ENCODE measurements at places on chromosomes 7 and 10.

GRCh38 chr7:16295558-16295957, 125.8 kb downstream of the CRPPA start:
- DNase-seq, result no peak

DNA sequence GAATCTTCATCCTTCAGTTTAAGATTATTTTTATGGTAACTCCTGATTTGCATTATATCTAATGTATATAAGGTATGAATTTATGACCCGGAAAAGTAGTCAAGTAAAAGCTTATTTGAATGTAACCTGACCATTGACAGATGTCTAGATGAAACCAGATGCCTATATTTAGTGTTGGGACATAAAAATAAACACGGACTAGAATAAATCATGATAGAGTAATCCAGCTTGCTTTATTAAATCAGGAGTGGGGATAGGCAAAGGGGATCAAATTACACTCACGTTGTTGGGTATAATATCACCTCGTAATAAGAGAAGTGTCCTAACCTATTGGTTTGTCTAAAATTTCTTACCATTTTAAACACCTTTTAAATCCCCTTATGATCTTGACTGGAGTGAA, 244.6 kb downstream of the AGMO start:
- no peak for DNase-seq

- no peak for DNase-seq
Observed at GRCh38 chr10:70974351-70974901, 86.1 kb upstream of the PCBD1 start.

GRCh38 chr7:107037717-107038603, 6.5 kb upstream of the PRKAR2B start:
- no peak for DNase-seq

DNA sequence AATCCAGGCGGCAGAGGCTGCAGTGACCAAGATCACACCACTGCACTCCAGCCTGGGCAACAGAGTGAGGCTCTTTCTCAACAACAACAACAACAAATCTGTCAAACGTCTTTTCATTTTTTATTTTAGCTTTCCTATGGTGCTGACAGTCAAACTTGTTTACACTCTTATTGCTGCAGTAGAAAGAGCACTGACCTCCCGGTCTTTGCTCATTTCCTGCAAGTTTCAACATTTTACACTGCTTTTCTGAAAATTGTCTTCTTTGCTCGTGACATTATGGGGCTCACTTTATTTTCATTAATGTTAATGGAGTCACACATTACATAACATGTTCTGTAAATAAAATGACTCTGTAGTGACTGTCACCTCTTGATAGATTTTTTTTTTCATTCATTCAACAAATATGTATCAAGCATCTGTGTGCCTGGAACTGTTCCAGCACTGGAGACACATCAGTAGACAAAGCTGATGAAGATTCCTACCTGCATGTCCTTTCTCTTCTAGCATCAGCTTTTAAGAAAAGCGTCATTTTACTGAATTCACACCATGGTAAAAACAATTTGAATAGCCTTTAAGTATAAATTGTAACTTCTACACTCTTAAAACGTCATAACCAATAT, 277.3 kb downstream of the CELF2 start:
- no peak for DNase-seq

- DNase-seq, result no peak
Observed at GRCh38 chr7:115133248-115133647, 211.4 kb downstream of the MDFIC start.

GRCh38 chr7:83677180-83677866, 28.4 kb upstream of the SEMA3E start:
- no peak for DNase-seq

- no peak for DNase-seq
Observed at GRCh38 chr10:102284531-102284930, 39.2 kb downstream of the GBF1 start.

GRCh38 chr7:35849954-35850353, 49.1 kb downstream of the SEPTIN7 start:
- DNase-seq, result no peak

- DNase-seq, result no peak
Observed at GRCh38 chr10:86342111-86342863, 24.3 kb downstream of the GRID1 start.

DNA sequence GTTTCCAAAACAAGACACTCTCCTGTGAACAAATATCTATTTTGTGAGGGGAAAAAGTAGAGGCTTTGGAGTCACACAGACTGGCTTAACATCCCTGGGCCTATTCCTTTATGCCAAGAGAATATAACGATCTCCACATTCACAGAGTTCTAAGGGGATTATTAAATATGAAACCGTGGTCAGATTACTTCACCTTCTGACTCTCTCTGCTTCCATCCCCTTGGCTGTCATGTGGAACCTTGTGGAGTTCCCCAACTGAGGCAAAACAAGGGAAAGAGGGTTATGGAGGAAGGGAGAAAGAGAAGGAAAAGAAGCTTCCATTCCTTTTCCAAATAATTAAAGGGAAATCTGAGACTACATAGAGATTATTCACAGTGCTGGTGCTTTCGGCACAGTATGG, 55.5 kb upstream of the ATP6V0A4 start:
- DNase-seq, result no peak

- DNase-seq, result peak; percentile 47
Observed at GRCh38 chr10:71771821-71772617, 1.3 kb downstream of the VSIR start.

- DNase-seq, result no peak
Observed at GRCh38 chr7:104065491-104065890, 76.0 kb upstream of the RELN start.

- DNase-seq, result no peak
Observed at GRCh38 chr10:34732926-34733325, 82.2 kb downstream of the PARD3 start.

DNA sequence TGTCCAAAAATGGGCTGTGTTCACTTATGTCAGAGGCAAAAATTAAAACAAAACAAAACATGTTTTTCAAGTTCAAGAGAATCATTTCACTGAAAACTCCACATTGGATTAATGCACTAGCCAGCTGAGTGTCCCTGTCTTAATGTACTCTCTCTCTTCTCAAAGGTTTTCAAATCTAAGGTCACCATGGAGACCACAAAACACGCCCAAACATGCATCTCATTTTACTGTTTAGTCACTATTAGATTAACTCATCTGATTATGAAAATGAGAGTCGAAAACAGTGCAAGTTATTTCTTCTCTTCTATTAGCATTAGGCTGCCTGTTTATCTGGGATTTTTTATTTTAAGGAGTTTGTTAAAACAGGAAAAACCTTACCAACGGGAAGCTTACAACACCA, 70.8 kb upstream of the ASAH2 start:
- DNase-seq, result no peak

DNA sequence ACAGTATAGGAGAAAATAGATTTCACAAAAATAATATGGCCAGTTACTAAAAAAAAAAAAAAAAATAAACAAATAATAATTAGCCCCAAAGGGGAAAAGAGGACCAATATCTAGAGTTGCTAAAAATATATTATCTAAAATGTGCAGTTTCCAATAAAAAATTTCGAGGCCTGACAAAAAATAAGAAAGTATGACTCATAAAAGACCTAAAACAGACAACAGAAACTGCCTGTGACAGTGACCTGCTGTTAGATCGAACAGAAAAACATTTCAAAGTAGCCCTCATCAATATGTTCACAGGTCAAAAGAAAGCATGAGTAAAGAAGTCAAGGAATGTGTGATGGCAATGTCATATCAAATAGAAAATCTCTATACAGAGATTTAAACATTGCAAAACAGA, 11.8 kb upstream of the TSPAN12 start:
- no peak for DNase-seq

DNA sequence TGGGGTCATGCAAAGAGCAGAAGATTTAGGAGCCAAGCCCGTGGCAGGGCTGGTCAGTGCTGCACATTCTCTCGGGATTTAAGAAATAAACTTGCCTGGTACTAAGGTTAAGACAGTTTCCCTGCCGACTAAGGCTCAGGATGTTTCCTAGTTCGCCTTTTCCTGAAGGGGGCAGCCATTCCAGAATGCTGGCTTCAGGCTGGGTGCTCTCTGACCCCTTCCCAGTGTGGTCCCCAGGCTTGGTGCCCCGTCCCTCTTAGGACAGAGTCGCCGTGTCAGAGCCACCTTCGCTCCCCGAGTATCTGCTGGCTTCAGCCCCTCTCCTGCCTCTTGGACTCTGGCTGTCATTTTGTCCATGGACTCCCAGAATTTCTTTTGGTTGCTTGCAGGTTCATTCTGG, 117.2 kb downstream of the ELFN1 start:
- DNase-seq, result no peak

GRCh38 chr10:97149079-97149531, 36.7 kb downstream of the SLIT1 start:
- DNase-seq, result no peak

- DNase-seq, result no peak
Observed at GRCh38 chr10:118458957-118459641, 117.0 kb upstream of the FAM204A start.

GRCh38 chr7:135428879-135429278, 81.0 kb downstream of the CNOT4 start:
- DNase-seq, result no peak

DNA sequence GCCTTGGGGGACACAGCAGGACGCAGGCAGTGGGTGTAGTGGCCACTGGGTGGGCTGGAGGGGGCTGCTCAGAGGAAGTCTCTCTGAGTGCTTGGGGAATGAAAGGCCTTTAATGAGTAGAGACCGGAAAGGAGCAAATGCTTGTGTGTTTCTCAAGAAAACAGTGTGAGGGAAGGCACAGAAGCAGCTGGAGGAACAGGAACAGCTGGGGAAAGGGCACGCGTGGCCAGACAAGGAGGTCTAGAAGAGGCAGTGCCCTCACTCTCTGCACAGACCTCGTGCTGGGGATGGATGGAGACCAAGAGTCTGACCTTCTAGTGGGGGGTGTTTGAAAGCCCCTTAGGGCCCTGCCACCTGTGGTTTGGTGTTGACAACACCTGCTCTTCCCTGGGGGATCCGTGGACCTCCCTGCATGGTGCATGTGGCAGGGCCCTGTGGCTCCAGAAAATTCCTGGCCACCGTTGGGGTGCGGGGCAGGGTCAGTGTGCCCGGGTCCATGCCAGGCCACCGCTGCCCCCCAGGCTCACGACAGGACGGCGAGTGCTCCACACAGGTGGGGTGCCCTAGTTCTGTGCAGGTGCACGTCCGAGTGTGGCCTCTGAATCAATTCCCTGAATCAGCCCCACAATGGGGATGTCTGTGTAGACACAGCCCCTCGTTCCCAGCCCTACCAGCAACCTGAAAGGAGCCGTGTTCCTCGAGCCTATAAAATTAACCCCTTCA, 25.9 kb upstream of the FAM20C start:
- no peak for DNase-seq

DNA sequence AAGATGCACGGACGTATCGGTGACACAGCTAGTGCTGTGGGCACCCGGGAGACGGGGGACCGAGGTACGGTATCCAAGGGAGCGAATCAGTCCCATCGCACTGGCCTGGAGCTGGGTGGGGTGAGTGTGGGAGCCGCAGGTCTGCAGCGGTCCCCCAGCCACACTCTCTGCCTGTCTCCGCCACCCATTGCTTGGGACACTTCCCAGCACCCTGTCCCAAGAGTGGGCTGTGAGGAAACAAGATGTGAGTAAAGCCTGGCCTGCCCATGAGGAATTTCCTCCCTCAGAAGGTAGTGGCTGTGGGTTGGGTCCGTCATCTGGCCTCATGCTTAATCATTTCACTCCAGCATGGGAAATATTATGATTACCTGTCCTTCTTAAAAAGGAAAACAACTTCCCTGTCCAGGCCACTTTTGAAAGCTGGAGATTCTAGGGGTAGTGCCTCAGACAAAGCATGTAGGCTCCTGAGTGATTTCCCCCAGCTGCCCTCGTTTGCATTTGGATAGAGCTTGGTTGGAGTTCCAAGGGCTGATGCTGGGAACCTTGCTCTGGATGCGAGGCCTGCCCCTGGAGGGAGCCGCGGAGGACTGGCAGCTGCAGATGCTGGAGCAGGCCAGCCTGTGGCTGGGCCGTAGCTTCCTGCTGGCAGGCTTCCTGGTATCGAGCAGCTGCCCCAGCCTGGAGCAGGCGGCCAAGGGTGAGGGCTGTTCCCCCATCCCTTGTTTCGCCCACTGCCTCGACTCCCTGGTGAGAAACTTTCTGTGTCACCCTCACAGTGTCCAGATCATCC, 6.2 kb upstream of the ACTR3C start:
- DNase-seq, result no peak

- DNase-seq, result no peak
Observed at GRCh38 chr7:39567294-39567693, 1.1 kb downstream of the YAE1 start.

GRCh38 chr10:30855131-30855530, 176.5 kb downstream of the ZNF438 start:
- DNase-seq, result no peak

GRCh38 chr10:28496017-28496416, 36.9 kb upstream of the WAC start:
- DNase-seq, result no peak

DNA sequence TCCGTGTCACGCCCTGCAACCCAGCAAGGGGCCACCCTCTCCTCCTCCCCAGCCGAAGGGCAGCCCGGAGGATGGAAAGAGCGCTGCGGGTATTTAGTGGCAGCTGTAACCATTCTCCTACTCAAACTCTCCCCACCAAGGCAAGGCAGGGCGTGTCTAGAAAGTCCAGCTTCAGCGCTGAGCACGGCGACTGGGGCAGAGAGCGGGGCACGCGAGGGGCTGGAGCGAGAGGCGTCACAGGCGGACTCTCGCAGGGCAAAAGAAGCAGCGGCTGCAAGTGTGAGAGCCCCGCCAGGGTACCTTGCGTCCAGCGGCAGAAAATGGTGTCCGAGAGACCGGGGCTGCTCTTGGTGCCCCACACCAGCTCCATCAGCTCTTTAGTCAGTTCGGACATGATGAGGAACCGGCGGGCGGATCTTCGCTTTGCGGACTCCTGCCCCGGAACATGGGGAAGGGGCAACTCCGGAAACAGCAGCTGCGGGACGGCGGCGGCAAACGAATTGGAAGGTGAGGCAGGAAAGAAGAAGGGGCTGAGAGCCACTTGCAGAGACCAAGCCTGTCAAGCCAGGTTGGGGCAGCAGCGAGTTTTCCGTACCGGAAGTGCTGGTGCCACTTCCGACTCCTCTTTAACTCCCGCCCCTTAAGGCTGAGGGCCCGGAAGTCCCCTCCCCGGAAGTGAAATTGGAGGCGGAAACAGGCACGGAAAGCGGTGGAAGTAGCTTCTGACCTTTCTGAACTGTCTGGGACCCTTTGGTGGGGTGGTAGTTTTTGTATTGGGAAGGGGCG, at the start of gene MINDY3:
TSS of gene MINDY3 (minus strand) at position 602 of the 786 bp plus-strand sequence. CDS start at position 394, 208 bp downstream.
- DNase-seq, result peak; percentile 64
